Kidney (tissue), 22 donors: ENCODE measurements at places on chromosomes 2 and 18. TPM values are rescaled to one million over a fixed set of nuclear protein-coding genes. Genes with fewer than 3 reads are reported as not detected.
A peak's percentile ranks its signal among the peaks of the same experiment; 100 is the strongest.

- no peak for DNase-seq
These were observed 343.4 kb upstream of the HS6ST1 start for GRCh38 chr2:128662051-128662471.

DNA sequence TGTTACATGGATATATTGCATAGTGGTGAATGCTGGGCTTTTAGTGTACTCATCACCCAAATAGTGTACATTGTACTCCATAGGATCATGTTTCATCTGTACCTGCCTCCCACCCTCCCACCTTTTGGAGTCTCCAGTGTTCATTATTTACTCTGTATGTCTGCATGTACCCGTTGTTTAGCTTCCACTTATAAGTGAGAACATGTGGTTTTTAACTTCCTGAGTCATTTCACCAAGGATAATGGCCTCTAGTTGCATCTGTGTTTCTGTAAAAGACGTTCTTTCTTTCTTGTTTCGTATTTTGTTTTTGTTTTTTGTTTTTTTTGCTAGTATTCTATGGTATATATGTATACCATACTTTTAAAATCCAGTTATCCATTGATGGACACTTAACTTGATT is 107.5 kb downstream of the MSTN start:
- DNase-seq, result no peak

DNA sequence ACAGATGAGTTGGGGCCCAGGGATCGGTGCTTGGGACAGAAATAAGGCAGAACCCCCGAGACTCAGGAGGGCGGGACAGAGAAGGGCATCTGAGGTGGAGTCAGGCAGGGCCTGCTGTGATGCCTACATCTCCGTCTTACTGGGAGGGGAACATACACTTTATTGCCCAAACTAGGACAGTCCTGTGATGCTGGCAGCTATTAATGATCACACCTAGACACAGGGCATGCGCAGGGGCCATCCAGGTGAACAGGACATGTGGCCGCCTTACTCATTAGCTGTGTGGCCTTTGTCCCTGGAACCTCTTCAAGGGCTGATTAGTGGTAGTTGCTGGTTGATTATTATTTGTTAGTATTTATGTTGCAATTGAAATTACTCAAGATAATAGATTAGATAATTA is 33.2 kb downstream of the MLPH start:
- no peak for DNase-seq

- no peak for DNase-seq
These were observed 292.1 kb upstream of the KLHL29 start for GRCh38 chr2:23092831-23093230.

DNA sequence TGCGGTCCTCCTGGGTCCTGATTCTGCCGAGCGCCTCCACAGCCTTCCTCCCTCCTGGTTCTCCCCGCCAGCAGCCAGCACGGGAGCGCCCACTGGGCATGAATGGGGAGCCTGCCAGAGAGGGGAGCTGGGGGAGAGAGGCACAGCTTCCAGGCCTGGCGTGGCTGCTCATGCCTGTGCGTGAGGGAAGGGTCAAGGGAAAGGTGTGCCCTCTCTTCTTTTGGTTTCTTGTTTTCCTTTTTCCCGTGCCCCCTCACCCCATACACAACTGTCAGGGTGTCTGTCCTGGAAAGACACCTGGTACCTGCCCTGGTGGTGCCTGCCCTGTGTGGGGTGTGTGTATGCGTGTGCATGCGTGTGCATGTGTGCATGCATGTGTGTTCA is 4.7 kb upstream of the NEURL3 start:
- DNase-seq, result no peak

DNA sequence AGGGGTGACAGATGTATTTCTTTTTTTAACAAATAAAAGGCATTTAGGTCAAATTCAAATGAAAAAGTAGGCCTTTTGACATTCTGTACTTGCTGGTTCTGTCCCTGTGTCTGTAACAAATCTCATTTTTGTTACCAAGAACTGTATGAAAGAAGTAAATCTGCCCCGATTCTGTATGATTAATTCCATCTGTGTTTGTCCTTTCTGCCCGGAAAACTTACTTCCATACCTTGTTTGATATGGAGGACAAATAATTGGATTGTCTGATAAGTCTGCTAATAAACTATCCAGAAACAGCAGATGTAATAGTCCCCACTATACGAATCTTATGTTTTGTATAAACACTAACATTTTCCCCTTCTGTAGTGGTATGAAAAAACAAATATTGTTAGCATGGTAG is 69.8 kb downstream of the MEX3C start:
- no peak for DNase-seq

DNA sequence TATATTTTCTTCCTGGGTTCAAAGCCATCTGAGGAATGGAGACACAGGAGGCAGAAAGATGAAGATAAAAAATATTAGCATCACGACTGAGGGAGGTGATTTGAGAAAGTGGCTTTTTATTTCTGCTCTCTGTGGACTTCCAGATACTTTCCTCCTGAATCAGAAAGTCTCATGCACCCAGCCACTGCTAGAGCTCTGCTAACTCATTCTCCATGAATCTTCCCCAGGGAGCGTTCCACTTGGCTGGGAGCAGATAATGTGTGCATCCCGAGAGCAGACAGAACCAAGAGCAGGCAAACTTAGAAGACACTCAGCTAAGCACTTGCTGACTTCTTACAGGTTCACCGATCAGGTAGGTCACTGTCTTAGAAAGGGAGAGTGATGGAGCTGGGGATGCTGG is 264.1 kb upstream of the THUMPD2 start:
- no peak for DNase-seq

DNA sequence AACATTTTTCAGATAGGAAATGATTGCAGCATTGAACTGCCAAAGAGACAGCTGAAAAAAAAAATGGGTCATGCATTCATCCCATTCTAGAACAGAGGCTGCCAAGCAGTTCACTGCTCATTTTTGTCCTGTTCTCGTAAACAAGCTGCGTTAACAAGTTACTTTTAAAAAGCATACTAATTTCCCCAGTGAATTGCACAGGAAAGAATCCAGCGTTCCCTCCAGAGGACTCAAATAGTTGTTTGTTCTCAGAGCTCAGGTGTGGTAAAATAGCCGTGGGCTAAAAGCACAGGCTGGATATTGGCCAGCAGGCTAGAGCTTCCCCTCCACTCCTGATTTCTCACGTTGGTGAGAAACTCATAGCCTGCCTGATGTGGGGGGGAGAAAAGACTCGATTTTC is 76.1 kb upstream of the AQP4 start:
- no peak for DNase-seq

DNA sequence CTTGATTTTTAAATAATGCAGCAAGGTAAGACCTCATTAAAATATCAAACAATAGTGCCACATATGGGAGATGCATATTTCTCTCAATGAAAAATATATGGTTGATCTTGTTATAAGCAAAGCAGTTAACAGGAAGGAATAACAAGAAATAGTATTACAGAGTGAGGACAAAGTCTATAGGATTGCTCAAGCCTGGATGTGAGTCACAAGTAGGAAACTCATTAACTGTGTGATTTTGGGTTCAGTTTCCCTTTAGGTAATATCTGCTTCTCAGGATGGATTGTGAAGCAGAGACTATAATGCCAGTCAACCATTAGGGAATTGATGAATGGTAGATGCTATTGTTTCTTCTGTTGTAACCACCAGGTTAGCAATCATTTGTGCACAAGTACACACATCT is 42.9 kb upstream of the SPHKAP start:
- no peak for DNase-seq

GRCh38 chr18:24462838-24463775 is 2.7 kb downstream of the HRH4 start:
- no peak for DNase-seq

- DNase-seq, result no peak
These were observed 306.0 kb upstream of the RAB12 start for GRCh38 chr18:8303151-8303755.

GRCh38 chr2:43107679-43108078 is 118.7 kb downstream of the ZFP36L2 start:
- no peak for DNase-seq

DNA sequence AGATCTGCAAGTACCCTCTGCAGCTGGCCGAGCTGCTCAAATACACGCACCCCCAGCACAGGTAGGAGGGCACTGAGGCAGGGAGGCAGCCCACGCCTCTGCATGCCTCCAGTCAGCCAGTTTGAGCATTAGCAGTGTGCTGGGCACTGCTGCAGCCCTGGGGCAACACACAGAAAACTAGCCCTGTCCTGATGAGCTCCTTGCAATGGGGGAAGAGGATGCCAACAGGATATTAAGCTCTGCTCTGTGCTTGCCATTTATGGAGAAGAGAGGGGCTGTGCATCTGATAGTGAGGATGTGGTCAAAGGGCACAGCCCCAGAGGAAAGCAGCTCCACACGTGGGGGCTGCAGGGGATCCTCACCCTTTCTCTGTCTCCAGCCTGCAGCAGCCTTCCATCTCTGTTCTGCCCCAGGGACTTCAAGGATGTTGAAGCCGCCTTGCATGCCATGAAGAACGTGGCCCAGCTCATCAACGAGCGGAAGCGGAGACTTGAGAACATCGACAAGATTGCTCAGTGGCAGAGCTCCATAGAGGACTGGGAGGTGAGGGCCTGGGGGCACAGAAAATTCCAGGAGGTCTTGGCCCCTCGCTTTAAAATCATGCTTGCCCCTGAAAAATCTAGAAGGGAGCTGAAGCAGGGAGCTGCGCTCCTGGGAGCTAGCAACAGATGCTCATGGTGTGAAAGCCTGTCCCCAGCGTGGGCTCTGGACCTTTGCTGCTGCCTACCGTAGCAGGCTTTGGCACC is 51.7 kb downstream of the FAM168B start:
- no peak for DNase-seq

DNA sequence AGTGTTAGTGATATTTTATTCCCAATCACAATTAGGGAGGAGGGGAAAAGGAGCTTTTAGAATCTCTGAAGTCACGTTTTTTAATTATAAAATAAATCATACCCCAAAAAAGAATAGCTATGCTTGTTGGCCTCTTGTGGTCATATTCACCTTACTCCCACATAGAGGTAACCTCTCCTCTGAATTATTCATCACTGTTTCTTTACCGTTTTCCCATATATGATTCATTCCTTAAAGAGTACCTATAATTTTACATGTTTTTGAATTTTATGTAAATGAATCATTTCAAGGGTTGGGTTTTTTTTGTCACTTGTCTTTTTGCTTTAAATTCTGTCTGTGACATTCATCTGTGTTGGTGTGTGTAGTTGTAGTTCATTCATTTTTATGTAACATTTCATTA is 110.6 kb upstream of the CD302 start:
- no peak for DNase-seq

DNA sequence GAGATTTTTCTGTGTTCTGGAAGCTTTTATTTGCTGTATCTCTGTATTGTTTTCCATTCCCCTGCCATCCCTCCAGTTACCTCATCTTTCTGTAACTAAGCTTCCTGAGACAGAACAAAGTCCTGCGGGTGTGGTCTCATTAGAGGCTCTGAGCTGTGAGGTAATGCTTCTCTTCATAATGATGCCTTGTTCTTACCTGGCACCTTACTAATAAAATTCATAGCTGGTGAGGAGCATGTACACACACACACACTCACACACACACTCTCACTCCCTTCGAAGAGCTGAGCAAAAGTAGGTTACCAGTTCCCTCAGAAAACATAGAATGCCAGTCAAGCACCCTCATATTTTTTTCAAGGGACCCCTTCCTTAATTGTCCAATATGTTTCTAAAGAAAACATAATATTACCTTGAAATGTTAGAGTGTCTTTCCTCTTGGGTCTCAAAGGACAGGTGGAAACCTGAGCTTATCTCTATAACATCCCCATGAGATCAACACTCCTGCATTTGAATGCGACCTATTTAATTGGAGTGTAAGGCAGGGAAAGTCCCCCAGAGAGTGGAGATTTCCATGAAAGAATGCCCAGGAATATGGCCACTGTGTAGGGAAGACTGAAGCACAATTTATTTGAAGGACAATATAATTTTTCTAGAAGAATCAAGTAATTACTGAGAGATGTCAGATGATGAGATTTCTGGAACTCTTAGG is 161.6 kb upstream of the NCK2 start:
- DNase-seq, result no peak

DNA sequence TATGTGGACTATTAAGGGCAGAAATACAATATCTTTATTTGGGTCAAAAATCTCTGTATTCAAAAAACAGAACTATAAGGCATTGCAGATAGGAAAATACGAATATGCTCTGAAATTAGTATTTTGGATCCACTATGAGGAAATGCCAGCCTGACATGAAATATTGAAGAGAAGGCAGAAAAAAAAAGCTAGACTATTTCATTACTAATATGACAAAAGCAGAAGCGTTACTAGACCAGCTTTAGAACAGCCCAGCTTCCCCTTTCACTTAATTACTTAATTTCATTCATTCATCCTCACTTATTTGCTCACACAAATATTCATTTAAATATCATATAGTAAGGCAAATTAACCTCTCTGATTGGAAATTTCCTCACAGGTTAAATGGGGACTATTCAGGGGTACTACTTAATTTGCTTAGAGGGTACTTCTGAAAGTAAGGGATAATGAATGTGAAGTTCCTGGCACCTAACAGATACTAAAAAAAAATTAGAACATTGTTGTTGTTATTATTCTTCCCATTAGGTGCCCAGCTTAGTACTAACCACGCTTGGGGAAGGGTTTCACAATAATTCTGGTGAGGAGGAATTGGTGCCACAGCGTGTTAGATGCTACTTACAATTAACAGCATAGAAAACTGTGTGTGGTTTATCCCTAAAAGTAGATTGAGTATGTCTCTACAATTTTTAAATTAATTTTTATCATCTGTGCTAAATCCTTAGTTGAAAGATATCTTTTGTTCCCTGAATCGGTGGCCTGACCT is 71.1 kb upstream of the CTLA4 start:
- no peak for DNase-seq

- DNase-seq, result no peak
These were observed 25.2 kb upstream of the SIX3 start for GRCh38 chr2:44916291-44916690.

- no peak for DNase-seq
These were observed 6.5 kb upstream of the YWHAQ start for GRCh38 chr2:9637330-9637729.

GRCh38 chr2:51581636-51582267 is 549.8 kb upstream of the NRXN1 start:
- no peak for DNase-seq

- DNase-seq, result peak; percentile 70
These were observed 30.0 kb downstream of the THNSL2 start for GRCh38 chr2:88199912-88200682.

The SERPINB3 gene
- 0.37 TPM for polyA plus RNA-seq

The HOXD4 gene
- polyA plus RNA-seq, result 12.1 TPM

The CTNNA2 gene
- 0.47 TPM for polyA plus RNA-seq

The CNGA3 gene
- polyA plus RNA-seq, result not detected

The VIL1 gene
- 10.5 TPM for polyA plus RNA-seq

The PELI1 gene
- 4.6 TPM for polyA plus RNA-seq

The SH3RF3 gene
- 1.7 TPM for polyA plus RNA-seq

The RFX8 gene
- polyA plus RNA-seq, result not detected

The FASTKD1 gene
- 49.8 TPM for polyA plus RNA-seq
